ENCODE measurements at places on chromosomes 6 and 20. TPM values are rescaled to one million over a fixed set of nuclear protein-coding genes. Genes with fewer than 3 reads are reported as not detected.

Gene PROCR
- polyA plus RNA-seq: 13.4 TPM

Gene SLC35B2
- polyA plus RNA-seq: 51.5 TPM

Gene DACT2
- polyA plus RNA-seq: 18.7 TPM

Gene MACROD2
- polyA plus RNA-seq: 7.0 TPM

Gene SLC12A5
- 0.86 TPM for polyA plus RNA-seq

Gene PRSS35
- polyA plus RNA-seq: 59.0 TPM

Gene UBE2J1
- polyA plus RNA-seq: 68.9 TPM

Gene OVOL2
- polyA plus RNA-seq: 0.54 TPM

Gene TFAP2D
- polyA plus RNA-seq: not detected

Gene TSHZ2
- 14.2 TPM for polyA plus RNA-seq

Gene EFCAB8
- polyA plus RNA-seq: not detected

Gene MPIG6B
- polyA plus RNA-seq: 1.6 TPM

Gene TFEB
- 8.5 TPM for polyA plus RNA-seq

All from left renal pelvis (tissue), 4 donors.